ENCODE measurements at places on chromosomes 6 and 20.

DNA sequence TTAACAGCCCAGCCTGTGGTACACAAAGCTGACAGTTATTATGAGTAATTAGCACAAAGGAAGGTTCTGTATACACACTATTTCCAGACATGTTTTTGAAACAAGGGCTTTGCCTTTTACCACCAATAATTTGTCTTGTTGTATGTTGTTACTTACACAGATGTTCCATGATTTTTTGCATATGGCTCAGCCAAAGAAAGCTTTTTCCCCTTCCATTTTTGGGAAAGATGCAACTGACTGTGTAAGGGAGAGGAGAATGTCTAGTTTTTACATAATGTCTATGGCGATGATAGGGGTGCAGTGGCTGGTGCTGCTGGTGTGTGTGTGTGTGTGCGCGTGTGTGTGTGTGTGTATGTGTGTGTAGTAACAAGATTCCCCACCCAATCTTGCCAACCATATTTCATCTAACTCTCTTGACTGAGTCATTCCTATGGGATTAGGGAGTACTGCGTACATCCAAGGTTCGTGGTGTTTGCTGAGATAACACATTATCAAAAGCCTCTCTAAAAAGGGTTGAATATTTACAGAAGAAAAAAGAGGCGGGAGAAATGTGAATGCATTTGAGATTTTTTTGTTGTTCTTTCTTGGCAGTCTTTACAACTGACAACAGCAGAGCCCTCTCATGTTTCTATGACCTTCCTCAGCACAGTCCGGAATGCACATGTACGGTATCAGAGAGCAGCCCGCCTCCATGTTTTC lies 192.2 kb downstream of the GMPR start:
- peak; percentile 38 for DNase-seq

GRCh38 chr6:13427801-13428582 lies 59.4 kb downstream of the GFOD1 start:
- DNase-seq: no peak

DNA sequence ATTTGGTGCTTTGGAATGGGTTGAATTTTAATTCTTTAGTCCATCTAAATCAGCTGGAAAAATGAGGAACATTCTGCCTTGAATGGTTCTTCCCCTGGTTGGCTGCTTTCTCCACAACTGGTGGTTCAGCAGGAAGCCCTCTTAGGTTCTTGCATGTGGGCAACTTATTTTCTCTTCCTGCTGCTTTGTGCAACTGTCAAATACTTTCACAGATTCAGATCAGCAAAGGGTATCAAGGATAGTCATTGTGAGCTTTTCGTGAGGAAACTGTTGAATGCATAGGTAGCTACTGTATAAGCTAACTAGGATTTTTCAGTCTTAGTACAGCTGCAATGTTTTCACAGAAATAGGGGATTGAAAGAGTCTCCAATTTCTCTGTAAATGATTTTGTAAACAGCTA lies 72.9 kb upstream of the MRAP2 start:
- no peak for DNase-seq

DNA sequence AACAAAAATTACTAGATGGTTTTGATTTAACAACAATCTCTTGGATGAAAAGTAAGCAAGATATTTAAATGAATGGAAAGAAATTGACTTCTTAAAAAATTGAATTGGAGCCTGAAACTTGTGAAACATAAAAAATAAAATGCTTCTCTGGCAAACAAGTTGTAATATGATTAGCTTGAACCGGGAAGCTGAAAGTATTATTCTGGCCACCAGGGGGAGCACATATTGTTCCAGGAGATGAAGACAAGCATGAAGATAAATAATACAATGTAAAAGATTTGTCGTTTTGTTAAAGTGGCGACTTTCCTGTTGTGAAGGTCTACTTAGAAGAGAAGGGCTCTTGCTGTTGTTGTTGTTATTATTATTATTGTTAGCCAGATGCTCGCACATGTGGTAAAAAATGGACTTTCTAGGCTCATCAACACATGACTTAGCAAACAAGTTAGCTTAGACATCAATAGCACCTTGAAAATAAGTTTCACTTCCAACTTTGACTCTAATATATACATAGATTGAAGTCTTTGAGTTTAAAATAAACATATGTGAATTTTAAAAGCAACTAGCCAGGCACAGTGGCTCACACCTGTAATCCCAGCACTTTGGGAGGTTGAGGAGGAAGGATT lies 14.2 kb downstream of the PAX1 start:
- peak; percentile 69 for DNase-seq

GRCh38 chr6:79201143-79201542 lies 33.3 kb downstream of the HMGN3 start:
- DNase-seq: no peak

DNA sequence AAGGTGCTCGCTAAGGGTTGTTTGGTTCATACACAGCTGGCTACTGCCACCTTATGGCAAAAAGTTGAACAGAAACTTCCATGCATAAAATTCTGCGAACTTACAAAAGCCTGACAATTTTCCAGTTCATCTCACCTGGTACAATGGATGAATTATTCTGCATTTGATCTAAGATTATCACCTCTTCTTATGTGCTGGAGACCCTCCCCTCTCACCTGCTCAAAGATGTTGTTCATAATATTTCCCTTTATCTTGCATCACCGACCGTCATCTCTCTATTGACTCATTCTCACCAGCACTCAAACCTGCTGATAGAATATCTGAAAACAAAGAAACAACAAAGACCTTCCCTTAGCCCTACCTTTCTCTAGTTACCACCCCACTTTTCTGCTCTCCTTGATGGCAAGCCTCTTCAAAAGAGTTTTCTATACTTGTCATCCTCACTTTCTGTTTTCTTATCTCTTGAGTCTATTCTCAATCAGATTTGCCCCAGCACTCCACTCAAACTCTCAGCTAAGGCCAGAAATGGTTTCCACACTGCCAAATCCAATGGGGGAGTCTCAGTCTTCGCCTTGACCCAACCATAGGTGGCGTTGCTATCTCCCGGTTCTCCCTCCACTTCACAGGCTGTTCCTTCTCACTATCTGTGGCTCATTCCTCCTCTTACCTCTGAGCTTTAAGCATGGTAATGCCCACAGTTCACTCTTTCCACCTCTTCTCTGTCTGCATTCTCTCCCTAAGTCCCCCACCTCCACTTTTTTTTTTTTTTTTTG lies 25.8 kb downstream of the SNRNP48 start:
- DNase-seq: peak; percentile 71

DNA sequence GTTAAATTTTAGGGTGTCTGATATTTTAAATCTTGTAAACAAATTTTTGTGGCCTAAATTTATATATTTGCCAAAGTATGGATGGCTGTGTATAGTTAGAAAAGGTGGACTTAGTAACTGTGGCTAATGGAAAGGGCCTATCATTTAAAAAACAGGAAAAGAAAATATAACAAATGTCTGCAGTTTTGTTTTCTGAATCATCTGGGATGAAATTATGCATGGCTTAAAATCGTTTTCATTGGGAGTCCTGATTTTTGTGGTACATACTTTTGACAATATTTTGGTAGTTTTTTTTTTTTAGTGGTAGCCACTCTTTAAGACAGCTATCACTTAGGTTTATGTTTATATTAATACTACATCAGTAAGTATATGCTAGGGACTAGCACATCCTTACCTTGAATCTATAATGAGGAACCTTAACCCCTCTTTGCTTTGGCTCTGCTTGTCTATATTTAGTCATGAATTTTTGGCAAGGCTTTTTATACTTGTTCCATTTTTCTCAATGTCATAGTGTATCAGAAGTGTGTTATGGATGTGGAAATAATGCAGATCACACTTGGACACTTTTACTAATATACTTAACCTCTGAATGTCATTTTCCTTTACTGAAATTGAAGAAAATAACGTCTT lies 5.6 kb downstream of the ARID1B start:
- peak; percentile 30 for DNase-seq

- DNase-seq: no peak
Observed at GRCh38 chr20:20017844-20018185, 653 bp downstream of the NAA20 start.

DNA sequence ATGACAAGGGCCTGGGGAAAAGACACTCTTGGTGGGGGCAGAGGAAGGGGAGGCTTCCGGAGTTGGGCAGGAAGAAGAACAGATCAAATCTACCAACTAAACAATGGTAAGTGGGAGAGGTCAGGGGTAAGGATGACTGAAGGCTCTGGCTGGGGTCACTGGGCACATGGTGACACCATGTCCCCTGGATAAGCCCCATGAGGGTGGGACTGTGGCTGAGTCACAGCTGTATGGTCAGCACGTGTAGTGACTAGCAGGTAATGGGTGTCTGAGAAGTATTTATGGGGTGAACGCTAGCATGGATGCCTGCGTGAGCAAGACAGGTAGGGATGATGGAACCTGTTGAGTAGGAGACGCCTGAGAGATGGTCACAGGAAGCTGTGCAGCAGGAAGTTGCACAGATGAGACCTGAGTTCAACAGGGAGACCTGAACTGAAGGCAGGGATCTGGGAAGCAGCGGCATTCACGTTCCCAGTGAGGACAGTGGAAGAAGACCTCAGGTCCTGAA lies 64.5 kb upstream of the SNX9 start:
- no peak for DNase-seq

DNA sequence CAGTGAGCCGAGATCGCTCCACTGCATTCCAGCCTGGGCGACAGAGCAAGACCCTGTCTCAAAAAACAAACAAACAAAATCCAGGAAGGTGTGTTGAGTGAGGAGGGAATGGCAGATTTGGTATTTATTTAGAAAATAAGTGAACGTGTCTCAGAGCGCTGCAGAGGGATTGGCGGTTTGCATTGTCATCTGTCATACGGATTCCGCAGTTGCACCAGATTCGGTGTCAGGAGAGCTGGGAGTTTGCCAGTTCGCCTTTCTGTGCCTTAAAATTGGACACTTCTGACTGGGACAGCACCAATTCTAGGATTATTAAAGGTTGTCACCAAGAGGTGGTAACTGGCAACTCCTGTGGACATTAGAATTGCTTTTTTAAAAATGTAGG lies 912 bp downstream of the SNRNP48 start:
- DNase-seq: peak; percentile 30

GRCh38 chr20:41245086-41245707 lies 72.3 kb downstream of the ZHX3 start:
- peak; percentile 52 for DNase-seq

DNA sequence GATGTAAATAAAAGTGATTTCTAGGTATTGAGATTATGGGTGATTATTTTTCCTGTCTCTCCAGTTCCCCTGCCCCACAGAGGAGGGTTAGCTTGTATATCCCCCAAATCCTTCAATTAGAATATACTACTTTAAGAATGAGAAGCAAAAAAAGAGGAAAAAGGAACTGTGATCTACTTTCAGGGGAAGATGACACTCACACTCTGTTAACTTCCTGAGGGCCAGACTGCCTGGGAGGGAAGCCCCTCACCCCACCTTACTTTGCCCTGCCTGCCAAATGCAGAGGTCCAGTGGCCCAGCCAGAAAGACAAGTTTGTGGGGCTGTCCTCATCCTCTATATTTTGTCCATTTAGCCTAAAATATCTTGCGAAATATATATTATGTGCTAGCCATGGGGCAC lies 9.2 kb upstream of the LY86 start:
- no peak for DNase-seq

DNA sequence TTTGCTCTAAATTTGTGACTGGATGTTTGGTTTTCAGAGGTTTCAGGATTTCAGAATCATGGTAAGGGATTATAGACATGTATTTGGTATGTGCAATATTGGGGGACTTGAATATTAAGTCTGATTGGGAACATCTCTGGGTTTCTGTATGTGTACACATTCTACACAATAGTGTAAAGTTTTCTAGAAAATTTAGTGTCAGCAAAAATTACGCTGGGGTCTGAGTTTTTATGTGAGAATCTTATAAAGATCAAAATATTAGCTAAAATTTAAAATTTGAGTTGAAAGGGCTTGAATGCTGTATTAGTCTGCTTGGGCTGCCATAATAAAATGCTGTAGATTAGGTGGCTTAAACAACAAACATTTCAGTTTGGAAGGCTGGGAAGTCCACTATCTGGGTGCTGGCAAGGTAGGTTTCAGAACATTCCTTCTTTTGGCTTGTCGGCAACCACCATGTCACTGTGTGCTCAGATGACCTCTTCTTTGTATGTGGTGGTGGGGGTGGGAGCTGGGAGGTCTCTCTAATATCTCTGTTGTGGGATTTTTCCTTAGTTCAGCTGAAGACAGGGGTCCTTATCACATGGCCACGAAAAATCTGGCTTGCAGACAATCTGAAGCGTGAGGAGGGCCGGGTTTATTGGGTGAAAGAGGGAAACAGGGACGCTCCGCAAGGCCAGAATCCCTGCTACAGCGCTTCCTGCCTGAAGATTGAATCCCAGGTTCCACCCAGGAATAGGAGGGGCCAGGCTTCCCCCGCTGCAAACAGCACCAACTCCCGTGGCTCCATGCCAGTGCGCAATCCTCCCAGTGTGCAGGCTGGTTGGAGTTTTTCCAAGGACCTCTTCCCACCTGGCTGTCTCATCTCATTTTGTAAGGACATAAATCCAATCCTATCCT lies 299.7 kb downstream of the PLCB1 start:
- DNase-seq: peak; percentile 51

DNA sequence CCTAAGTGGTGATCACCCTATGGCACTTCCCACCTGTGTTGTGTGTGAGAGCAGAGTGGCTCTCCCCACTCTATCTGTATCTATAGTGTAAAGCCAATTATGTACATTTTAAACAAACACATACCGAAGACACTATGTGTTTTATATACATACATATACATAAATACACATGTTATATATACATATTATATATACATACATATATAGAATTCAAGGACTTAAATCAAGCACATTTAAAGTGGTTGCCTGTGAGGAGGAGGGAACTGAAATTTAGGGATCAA lies 246.6 kb downstream of the LY86 start:
- DNase-seq: no peak

DNA sequence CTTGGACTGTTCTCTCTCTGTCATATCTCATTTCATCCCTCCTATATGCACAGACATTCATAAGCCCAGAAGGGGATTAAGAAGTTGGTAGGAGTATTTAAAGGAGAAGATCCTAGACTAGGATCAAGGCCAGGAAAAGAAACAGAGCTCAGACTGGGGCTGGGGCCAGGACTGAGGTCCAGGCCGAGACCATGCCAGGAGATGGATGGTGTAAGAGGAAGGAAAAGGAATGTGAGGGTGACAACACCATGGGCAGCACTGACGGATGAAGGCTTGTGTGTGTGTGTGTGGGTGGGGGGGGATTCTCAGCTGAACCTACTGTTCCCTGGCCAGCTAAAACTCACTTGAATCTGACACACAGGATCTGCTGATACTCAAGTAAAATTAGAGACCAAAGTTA lies 182.1 kb downstream of the KIF6 start:
- DNase-seq: peak; percentile 8

DNA sequence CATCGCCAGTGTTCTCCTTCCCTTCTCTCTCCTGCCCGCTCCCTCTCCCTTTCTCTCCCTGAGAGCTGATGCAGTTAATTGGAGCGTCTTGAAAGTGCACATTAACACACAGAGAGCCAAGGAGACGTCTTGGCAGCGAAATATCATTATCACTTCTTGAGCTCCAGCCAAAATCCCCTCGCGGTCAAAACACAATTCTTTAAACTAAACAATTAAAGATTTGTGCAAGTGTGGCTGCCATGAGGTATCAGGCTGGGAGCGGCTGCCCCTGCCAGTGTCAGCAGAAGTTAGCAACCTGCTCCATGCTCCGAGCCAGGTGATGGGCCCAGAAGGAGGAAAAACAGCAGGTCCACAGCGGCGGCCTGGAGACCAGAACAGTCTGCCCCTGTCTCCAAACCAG lies 100.9 kb upstream of the FOXP4 start:
- no peak for DNase-seq

All from fibroblast of mammary gland (primary cell).